Stimulated activated CD8-positive, alpha-beta memory T cell treated with anti-CD3 and anti-CD28 coated beads, Interleukin-15, amount 100 ng/mL, for 48 hours (primary cell): ENCODE measurements at places on chromosomes 13 and 19.

- DNase-seq = no peak
These were observed 3.3 kb upstream of the KLK11 start for GRCh38 chr19:51029718-51030117.

DNA sequence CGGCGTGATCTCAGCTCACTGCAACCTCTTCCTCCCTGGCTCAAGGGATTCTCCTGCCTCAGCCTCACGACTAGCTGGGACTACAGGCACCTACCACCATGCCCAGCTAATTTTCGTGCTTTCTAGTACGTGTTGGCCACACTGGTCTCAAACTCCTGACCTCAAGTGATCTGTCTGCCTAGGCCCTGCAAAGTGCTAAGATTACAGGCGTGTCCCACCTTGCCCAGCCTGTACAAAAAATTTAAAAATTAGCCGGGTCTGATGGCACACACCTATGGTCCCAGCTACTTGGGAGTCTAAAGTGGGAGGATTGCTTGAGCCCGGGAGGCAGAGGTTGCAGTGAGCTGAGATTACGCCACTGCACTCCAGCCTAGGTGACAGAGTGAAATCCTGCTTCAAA is 4.7 kb upstream of the MEX3D start:
- DNase-seq = no peak

- no peak for DNase-seq
These were observed 1.1 kb downstream of the LNX2 start for GRCh38 chr13:27619093-27619727.

DNA sequence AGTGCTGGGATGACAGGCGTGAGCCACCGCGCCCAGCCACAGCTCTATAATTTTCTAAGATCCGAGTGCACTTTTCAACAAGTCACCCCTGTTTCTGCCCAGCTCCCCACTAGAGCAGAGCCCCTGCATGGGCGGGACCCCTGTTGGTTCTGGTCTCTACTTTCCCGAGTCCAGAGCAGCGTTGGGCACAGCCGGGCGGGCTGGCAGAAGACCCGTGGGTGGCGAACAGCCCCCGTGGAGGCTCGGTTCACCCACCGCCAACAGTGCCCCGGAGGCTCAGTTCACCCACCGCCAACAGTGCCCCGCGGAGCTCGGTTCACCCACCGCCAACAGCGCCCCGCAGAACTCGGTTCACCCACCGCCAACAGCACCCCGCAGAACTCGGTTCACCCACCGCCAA is 40.8 kb downstream of the ADPRHL1 start:
- DNase-seq = no peak

DNA sequence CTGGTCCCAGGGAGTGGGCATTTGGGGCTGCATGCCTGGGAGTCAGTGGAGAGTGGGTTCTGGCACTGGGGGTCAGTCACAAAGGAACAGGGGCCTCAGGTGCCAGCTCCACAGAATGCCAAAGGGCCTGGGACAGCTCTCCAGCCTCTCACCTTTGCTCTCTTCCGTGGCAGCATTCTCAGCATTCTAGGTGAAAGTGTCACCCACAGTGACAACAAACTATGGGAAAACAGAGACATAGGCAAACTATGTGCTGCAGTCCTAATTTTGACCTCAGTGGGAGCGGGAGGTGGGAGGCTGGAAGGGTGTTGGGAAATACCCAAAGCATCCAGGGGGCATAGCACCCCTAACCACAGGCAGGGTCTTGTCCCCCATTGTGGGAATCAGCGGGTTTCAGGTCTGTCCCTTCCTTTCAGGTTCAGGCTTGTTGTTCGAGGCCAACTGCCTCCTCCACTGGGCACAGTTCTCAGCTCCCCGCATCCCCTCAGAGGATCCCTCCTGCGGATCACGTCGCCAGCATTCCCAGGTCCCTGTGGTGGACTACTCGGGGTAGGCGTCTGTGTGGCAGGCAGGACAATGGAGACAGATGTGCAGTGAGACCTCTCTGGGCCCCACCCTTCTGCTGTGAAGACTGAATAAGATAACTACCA is 52.4 kb downstream of the TSHZ3 start:
- DNase-seq = no peak

GRCh38 chr13:110126391-110126961 is 180.5 kb downstream of the COL4A1 start:
- DNase-seq = no peak

DNA sequence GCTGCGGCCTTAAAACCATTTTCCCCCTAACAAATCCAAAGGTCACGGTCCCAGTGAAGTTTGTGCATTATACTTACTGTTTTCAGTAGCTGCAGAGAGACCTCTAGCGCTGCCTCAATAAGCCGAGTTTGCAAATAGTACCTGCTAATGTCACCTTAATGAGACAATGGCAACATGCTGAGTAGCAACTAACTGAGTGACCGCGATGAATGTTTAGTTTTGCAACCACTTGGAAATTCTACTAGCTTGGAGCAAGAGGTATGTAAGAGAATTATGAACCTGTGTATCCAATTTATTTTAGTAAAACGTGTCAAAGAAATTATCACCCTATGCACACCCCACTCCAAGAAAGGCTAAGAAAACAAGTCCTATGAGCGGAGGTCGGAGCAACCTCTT is 1.2 kb downstream of the KPNA3 start:
- no peak for DNase-seq

- peak; percentile 92 for DNase-seq
These were observed at the start of gene MTIF3 for GRCh38 chr13:27449936-27450828. Gene MTIF3, minus strand, starts transcription at chr13:27450564. Its CDS starts 10,116 bp downstream, at chr13:27440448.

GRCh38 chr13:91247768-91248167 is 99.7 kb upstream of the MIR17HG start:
- no peak for DNase-seq

- no peak for DNase-seq
These were observed 201.3 kb downstream of the SLITRK6 start for GRCh38 chr13:85597790-85598500.

- DNase-seq = peak; percentile 94
These were observed at the start of gene MAST3 for GRCh38 chr19:18097217-18097992. Gene MAST3, plus strand, starts transcription at chr19:18097778. Its CDS starts 15 bp downstream, at chr19:18097793.

GRCh38 chr13:44236370-44236769 is 137.3 kb upstream of the SERP2 start:
- DNase-seq = no peak

DNA sequence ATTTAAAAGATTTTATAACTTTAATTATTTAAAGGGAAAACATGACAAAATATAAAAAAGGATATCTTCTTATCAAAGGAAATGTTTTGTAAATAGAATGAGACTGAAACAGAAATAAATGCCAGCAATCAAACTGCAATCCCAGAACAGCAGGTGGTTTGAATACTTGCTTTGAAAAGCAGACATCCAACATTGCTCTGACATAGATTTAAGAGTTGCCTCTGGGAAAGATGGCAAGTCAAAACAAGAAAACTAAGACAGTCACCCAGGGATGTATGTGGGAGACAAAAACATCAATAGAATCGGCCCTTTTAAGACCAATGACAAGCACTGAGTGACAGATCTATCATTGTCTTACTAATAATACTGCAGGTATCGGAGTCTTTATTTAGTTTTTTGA is 789.7 kb upstream of the GPC6 start:
- no peak for DNase-seq

DNA sequence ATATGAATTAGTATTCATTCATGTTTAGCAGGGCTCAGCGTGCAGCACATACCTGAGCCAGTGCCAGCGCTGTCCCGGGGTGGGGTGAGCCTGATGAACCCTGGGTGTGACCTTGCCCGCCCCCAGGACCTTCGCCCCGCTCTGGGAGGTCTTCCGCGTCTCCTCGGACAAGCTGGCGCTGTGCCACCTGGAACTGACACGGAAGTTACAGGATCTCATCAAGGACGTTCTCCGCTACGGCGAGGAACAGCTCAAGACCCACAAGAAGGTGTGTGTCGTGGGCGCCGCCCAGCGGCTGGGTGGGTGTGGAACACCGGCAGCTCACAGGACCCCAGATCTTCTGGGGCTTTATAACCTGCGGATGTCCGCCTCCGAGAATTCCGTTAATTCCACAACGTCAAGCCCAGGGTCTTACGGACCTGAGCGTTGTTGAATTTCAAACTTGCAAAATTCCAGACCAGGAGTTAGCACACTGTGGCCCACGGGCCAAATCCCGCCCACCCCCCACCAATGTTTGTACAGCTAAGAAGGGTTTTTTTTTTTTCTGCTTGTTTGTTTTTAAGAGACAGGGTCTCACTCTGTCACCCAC is 15.4 kb downstream of the FCHO1 start:
- no peak for DNase-seq

GRCh38 chr13:49806126-49806536 is 13.6 kb upstream of the KPNA3 start:
- DNase-seq = no peak

- DNase-seq = no peak
These were observed 124.2 kb upstream of the SERP2 start for GRCh38 chr13:44249431-44249836.

GRCh38 chr19:46823049-46823448 is 27.6 kb downstream of the AP2S1 start:
- DNase-seq = no peak

- DNase-seq = no peak
These were observed 228.1 kb downstream of the FGF9 start for GRCh38 chr13:21898945-21899344.

DNA sequence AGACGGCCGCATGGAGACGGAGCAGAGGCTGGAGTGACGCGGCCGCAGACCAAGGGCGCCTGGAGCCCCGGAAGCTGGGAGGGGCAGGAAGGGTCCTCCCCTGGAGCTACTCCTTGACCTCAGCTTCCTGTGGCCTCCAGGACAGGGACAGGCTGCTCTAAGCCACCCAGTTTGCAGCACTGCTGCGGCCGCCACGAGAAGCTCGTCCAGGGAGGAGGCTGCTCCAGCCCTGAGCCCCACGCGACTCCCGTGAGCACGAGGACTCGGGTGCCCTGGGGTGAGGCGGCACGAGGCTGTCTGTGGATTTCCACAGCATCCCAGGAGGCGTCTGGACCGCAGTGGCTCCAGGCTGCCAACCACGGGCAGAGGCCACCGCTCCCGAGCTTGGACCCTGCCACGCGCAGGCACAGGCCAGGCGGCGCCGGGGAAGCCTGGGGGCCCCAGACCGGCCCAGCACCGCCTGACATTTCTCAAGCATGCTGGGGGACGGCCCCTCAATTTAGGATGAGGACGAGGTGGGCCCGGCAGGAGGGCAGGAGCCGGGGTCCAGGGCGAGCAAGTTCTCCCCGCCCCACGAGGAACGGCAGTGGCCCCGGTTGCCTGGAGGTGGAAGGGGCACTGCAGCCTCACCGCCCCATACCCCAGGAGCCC is 10.7 kb downstream of the SBNO2 start:
- no peak for DNase-seq

DNA sequence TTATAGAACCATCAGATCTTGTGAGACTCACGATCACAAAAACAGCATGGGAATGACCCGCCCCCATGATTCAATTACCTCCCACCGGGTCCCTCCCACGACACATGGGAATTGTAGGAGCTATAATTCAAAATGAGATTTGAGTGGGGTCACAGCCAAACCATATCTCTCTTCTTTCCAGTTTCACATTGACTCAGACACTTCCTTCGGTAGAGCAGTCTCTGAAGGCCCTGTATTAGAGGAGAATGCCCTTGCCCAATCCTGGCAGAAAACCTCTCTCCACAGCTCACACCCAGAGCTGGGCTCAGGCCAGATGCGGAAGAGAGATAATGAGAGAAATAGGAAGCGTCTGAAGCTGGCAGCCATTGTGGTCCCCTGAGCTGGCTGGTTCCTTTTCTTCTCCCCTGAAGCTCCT is 72.4 kb upstream of the CLDN10 start:
- no peak for DNase-seq

DNA sequence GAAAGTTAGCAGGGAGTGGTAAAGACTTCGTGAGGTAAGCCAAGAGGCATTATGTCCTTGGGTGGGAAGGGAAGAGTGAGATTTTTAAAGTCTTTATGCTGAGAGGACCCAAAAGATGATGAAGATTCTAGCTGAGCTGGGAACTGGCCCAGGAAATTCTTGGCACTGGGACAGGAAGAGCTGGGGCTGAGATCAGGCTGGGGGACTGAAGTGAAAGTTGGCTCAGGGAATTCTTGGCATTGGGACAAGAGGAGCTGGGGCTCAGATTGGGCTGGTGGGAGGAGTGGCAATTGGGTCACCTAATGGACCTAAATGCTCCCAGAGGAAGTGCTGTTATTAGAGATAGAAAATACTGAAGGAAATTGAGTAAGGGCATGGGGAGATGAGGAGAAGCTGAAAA is 8.8 kb downstream of the SCEL start:
- DNase-seq = no peak

DNA sequence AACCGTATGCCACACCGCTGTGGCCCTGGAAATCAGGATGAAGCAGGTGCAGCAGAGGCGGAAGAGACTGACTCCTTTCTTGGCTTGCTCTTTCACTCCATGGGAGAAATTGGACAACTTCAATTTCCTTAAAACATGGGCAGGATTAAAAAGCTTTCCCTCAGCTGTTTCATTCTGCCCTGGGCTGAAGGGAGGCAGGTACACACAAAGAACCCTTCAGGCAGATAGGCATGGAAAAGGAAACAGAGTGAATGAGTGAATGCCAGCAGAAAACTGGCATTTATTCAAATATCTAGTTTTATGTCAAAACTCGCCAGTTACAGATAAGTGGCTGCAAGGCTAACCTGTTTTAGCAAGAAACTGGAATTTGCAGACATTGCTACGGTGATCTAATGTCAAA is 71.0 kb upstream of the SLC15A1 start:
- DNase-seq = no peak

DNA sequence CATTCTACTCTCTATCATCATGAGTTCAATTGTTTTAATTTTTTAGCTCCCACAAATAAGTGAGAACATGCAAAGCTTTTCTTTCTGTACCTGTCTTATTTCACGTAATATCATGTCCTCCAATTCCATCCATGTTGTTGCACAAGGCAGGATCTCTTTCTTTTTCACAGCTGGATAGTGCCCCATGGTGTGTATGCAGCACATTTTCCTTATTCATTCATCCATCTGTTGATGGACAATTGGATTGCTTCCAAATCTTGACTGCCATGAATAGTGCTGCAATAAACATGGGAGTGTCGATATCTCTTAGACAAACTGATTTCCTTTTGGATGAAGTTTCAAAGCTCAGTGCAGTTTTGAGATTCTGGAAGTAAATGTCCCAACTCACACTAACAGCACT is 326.9 kb downstream of the FGF9 start:
- DNase-seq = no peak

DNA sequence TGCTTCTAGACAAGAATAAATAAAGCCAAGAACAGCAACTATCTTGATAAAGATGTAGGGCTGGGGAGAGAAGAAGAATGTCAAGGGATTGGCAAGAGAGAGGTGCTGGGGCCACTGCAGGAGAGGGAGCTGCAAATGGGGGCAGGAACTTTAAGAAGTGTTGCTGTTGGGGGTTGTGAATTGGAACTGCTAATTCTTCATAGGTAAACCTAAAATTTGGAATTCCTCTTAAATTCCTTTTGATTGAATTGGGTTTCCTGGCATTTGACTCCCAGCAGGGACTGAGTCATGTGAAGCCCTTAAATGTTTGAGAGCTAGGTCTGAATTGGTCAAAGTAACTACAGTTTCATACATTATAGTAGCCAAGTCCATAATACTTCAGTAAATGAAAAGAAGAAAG is 305.6 kb upstream of the TMTC4 start:
- no peak for DNase-seq

DNA sequence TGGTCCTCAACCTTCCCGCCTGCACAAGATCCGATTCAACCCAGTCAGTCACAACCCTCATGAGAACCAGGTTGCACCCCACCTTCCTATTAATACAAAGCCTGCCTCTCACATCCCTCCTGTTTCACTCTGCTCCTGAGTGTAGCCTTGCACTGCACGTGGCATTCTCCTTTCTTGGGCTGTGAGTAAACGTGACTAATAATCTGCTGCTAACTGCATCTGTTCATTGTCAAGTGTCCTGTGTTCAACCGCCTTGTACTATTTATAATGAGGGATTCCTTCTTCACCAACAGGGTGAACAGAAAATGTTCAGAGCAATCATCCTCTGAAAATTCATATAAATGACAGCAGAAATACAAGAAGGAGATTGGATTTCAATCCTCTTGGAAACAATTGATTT is 1608.2 kb downstream of the SLITRK5 start:
- DNase-seq = no peak
